ENCODE measurements at places on chromosomes 4 and X. TPM values are rescaled to one million over a fixed set of nuclear protein-coding genes. Genes with fewer than 3 reads are reported as not detected.
A peak's percentile ranks its signal among the peaks of the same experiment; 100 is the strongest.

DNA sequence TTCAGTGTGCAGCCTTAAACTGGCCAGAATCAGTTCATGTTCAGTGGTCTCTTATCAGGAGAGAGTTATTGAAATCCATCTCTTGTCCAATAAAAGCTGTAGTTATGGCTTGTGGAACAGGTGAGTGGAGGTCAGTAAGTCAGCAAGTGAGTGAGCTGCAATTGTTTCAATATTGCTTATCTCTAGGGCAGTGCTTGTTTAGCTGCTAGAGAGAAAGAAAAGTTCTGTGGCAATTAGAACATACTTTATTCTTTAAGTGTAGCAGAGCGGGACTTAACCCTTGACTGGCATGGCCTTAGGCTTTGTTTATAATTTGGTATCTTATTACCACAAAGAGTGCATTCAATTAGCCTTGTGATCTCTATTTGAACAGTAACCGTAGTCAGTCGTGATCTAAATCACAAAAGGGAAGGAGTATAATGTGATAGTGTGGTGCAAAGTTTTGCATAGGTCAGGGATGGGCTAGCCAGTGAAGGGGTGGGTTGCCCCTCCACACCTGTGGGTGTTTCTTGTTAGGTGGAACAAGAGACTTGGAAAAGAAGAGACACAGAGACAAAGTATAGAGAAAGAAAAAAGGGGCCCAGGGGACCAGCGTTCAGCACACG is 6.9 kb upstream of the ETDC start:
- no peak for DNase-seq

DNA sequence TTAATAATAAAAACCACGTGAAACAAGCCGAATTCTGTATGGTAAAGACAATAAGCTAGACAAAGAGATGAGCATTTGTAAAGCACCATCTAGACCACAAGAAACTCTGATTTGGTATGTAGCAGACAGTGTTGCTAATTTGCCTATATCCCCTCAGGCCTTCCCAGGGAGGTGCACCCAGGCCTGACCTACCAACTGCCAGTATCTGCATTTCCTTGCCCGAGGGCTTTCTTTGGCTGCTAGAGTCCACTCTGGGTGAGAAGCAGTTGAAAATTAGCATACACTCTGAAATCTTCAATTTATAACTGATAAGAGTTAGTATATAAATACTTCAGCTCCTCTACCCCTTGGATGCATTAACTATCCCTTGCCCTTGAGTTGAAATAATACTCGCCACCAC is 37.4 kb upstream of the IL1RAPL1 start:
- no peak for DNase-seq

GRCh38 chrX:39398215-39398962 is 597.1 kb downstream of the MID1IP1 start:
- DNase-seq, result no peak

DNA sequence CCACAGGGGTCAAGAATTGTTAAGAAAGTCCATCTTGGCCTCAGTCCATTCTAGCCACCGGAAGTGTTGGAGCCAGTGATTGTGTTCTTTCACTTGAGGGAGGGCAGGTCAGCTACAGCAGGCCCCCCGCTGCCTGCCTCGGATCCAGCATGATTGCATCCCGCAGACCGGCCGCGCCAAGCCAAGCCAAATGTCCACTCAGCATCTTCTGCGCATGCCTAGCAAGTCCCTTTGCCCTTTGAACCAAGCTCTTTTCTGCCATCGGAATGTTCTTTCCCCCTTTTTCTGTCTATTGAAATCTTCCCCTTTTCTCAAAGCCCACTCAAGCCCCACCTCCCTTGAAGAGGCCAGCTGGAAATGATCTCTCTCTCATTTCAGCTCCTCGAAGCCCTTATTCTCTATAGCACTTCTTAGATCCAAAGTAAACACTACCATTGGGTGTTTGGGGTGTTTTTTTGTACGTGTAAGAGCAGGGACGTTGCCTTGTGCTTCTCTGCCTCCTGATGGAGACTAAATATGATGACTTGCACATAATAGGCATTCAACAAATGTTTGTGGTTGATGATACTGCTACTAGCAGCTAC is 147.8 kb upstream of the BCOR start:
- DNase-seq, result peak; percentile 58

GRCh38 chr4:52864793-52865192 is 2.7 kb downstream of the RASL11B start:
- DNase-seq, result peak; percentile 71

DNA sequence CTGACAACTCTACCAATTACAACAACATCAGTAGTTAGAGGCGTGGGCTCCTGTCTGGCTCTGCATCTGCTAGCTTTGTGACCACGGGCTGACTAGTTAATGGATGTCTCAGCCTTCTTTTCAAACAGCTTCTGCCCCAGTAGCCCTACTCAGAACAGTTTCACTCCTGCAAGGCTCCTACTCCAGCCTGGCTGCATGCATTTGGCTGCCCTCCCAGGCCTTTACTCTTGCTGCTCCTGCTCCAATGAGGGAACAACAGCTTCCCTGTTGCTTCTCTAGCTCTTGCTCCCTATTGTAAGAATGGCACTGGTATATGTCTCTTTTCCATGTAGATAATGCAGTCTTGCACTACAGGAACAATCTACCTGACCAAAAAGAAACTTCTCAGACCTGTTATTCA is 93.3 kb downstream of the TTC29 start:
- DNase-seq, result no peak

DNA sequence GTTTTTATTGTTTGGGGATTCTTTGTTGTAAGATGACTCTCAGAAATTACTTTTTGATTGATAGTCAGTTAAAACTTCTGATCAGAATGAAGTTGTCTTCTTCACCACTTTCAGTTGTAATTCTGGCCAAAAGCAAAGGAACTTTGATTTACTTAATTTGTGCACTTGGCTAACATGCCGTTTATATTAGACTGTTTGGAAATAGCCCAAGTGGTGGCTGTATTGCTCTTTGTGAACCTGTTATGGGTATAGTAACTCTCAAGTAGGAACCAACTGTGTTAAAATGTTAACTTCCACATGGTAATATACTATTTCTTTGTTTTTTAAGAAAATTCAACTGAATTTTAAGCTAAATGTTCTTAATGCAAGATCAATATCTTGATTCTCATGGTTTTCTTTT is 581.9 kb downstream of the GRID2 start:
- DNase-seq, result no peak

DNA sequence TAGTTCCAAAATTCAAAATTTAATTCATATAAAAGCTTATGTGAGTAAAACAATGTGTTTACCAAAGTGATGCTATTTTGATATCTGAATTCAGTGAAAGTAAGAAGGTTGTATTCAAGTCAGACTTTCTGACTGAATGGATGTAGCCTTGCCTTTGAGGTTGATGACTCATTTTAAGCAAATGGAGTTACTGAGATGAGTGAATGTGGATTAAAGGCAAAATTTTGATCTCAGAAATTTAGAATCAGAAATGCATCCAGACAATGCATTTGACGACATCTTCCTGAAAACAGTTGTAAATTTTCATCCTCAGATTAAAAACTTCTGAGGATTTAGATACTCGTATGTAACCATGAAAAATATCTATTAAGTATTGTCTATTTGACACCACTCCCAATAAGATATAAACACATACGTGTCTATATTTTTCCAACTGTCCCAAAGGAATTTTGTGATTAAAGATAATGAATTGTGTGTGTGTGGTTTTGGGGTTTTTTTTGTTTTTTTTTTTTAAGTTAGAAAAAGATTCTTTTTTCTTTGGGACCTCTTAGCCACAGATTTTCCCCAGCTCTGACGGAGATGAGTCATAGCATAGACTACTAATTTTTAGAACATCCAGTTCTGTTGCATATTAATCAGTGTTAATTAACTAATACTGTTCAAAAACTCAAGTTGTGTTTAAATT is 34.4 kb downstream of the NFKB1 start:
- DNase-seq, result peak; percentile 67

DNA sequence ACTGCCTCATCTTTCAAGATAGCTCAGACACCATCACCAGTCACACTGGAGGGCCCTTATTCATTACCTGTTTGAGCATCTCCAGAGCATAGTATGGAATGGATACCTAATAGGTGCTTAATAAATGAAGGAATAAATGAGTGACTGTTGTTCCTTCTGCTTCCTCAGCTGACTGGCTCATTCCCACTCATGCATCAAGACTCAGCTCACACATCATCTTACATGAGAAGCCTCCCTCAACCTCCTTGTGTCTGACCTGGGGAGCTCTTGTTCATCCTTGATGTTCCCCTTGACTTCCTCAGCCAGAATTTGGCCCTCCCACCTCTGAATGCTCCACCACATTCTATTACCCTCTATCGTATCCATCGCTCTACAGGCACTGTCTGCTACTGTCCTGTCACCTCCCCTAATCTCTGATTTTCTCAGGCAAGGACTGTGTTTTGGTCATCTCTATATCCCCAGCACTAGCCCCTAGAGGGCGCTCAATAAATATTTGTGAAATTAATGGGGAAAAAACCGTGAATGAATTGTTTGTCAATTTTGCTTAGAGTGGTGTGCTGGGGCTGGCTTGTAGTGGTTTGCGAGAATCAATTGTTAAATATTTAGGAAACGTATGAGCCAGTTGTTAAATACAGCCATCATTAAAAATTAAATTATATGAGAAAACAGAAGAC is 88.3 kb downstream of the NHSL2 start:
- no peak for DNase-seq

DNA sequence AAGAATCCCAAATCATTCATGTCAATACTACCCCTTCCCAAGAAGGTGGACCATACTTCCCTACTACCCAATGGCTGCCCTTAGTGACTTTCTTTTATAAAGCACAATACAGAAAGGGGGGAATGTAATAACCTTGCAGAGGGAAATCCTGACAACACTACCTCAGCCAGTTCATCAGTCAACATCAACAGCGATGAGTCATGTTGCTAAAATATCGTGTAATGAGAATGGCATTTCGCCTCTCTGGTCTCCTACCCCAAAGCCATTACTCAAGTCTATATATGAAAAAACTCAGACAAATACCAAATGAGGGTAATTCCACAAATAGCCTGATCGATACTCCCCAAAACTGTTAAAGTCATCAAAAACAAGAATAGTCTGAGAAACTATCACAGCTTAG is 3.3 kb upstream of the MAGEA8 start:
- DNase-seq, result peak; percentile 0

DNA sequence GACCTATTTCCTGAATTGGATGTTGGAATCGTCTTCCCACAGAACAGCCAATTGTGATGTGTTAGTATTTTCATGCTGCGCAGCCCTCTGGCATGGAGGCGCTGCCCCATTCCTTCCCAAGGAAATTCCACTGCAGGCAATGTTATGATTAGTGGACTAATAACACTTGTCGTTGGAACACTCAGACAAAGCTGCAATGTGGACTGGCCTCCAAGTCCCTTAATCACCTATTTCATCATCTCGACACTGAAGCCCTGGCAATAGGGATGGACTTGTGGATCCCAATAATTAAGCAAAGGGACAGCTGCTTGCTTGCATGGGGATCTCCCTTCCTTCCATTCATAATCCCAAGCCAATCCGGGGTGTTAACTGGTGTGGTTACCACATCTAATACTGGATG is 78.8 kb upstream of the PLAC1 start:
- peak; percentile 72 for DNase-seq

GRCh38 chr4:176838601-176839433 is 46.1 kb upstream of the VEGFC start:
- peak; percentile 64 for DNase-seq

- DNase-seq, result no peak
Measured at GRCh38 chrX:56920338-56920997, 74.9 kb downstream of the SPIN3 start.

The PCDH11X gene
- not detected for total RNA-seq

The MAGEB3 gene
- not detected for total RNA-seq

The UNC5C gene
- 3.9 TPM for total RNA-seq

The FAM9C gene
- total RNA-seq, result under 0.01 TPM

The NPY5R gene
- total RNA-seq, result not detected

The TLR2 gene
- 0.77 TPM for total RNA-seq

The FAM241A gene
- 1.2 TPM for total RNA-seq

The PNMA6F gene
- not detected for total RNA-seq
